ENCODE measurements at places on chromosomes 2 and 18.

GRCh38 chr18:78080761-78081160 lies 831.1 kb downstream of the GALR1 start:
- no peak for DNase-seq

DNA sequence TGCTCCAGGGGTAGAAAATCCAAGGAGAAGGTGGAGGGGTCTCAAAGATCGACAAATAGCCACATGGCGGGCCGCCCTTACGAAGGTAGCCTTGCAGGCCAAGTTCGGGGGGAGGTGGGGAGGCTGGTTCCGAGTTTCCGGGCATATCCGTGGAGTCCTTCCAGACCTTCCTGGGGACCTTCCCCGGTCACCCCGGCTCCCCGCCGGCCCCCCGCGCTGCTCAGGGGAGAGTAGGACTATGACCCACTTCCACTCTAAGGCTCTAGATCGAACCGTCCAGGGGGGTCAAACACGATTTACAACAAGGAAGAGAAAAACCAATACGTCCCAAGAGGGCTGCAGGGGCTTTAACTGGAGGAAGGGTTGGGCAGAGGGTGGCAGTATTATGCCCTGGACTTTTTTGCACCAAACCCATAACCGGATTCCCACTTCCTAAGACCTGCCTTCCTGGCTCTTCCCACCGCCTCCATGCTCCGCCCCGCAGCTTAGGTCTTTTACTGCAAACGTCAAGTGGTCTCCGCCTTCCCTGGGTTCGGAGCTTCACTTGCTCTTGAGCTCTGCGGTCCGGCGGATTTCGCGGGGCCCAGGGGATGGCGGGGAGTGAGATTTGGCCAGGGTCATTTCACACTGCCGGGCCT lies 779 bp upstream of the LYPD6 start:
- peak; percentile 72 for DNase-seq

GRCh38 chr2:3022841-3023372 lies 354.7 kb downstream of the EIPR1 start:
- DNase-seq: no peak

- DNase-seq: no peak
These were observed 194.9 kb downstream of the CTIF start for GRCh38 chr18:48733643-48734253.

Measured in left lung (tissue), 14 donors.